ENCODE measurements at places on chromosomes 4 and X.

- no peak for DNase-seq
Measured at GRCh38 chr4:174524242-174524641, 2.0 kb upstream of the HPGD start.

DNA sequence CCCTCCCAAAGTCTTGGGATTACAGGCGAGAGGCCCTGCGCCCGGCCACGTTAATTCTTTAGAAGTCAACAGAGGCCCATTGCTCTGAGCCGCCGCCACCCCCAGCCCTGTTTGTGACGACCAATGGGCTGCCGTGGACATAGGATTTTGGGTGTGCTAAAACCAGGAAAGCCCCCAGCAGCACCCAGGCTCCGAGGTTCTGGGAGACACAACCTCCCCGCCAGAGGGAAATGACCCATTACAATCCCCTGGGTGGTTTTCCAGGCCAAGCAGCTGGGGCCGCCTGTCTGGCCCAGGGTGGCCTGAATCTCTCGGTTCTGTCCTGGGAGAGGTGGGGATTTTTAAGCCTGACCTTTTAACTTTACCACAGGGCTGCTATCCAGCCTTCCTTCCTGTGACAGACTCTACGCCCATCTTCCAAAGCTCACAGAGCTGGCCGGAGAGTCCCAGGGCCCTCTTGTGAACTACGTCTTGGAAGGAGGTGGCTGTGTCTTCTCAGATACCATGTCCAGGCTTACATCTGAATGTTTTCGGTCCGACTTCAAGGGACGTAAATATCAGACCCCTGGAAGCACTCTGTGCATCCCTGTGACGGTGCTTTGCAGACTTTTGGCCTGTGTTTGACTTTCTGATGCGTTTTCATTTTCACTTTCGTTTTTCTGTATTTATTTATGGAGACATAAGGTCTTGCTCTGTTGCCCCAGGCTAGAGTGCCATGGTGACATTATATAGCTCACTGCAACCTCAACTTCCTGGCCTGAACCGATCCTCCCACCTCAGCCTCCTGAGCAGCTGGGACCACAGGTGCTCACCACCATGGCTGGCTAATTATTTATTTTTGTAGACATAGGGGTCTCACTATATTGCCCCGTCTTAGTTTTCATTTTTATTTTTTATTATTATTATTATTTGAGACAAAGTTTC, 36.0 kb downstream of the P2RY8 start:
- DNase-seq: no peak

DNA sequence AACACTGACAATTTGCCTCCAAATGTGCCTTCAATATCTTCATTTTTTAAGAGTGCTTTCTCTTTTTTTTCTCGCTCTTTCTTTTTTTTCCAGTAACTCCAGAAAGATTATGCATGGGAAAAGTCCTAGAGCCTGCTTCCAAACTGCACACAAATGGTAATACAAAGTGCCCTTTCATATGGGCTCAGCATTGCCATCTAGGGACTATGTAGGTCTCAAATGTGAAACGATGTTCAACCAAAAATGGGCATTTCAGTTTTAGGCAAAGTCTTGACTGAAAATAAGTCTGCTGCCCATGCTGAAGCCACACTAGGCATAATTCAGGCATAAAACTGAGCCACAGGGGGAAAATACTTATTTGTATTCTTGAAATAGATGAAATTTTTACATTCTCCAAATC, 65.6 kb downstream of the SYNPO2 start:
- no peak for DNase-seq

GRCh38 chrX:43448688-43449087, 207.4 kb upstream of the MAOA start:
- DNase-seq: no peak
